Hematopoietic multipotent progenitor cell (in vitro differentiated cells): ENCODE measurements at places on chromosomes 12 and 14. TPM values are rescaled to one million over a fixed set of nuclear protein-coding genes. Genes with fewer than 3 reads are reported as not detected.

- DNase-seq = no peak
Observed at GRCh38 chr12:84804691-84805473, 107.7 kb downstream of the SLC6A15 start.

- no peak for DNase-seq
Observed at GRCh38 chr14:22410497-22410896, 178.5 kb downstream of the DAD1 start.

- no peak for DNase-seq
Observed at GRCh38 chr14:103104389-103104653, 9.8 kb downstream of the EXOC3L4 start.

DNA sequence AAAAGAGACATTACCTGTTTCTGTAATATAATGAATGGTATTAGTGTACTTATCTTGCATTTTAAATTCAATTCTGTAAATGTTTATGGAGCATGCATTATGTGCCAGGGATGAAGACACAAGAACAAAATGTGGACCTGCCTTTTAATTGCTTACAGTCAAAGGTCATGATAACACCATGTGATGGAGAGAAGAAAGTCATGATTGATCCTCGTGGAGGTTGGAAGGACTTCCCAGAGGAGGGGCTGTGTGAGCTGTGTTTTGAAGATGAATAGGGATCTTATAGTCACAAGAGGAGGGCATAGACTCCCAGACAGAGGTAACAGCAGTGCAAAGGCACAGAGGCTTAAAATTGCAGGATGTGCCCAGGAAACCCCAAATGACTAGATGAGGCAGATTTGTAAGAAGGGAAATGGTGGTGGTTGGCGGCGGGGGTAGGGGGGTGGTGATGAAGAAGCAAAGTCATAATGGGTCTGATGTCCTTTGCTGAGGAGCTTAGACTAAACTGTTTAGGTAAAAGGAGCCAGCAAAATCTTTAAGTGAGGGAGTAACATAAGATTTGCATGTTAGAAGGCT lies 151.5 kb downstream of the PRKCH start:
- DNase-seq = peak; percentile 53

GRCh38 chr12:49201595-49202295 lies 12.9 kb upstream of the TUBA1A start:
- DNase-seq = peak; percentile 37

GRCh38 chr12:76220980-76221379 lies 127.2 kb downstream of the BBS10 start:
- DNase-seq = no peak

- DNase-seq = no peak
Observed at GRCh38 chr12:4112290-4112689, 161.3 kb upstream of the CCND2 start.

GRCh38 chr14:100589071-100589759 lies 2.0 kb upstream of the BEGAIN start:
- no peak for DNase-seq

DNA sequence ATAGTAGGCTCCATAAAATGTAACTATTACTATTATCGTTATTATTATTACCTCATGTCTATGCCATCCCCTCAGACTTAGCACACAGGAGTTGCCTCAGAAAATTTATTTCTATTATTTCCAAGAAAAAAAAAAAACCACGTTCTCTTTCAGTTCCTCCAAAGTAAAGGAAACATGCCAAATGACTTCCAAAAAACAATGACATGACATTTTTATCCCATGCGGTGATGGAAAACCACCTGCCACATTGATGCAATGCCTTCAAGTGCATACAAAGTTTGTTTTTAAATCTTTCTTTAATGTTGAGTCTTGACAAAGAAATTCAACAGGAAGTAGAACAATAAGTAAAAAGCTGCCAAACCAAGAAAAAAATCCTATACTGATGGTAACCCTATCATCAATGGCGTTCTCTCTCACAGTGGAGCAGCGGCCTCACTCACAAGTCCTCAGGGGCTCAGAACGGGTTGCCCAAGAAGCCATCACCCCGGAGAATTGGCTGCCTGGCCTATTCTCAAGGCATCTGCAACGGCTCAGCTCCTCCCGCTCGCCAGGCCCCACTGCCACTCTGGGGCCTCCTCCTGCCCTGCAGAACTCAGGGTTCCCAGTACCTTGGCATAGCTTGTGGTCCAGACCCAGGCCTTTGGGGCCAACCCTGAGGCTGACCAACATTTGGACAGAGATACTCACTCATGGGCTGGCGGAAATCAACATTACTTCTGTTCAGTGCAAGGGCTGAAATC lies 51.9 kb downstream of the SERPINA3 start:
- peak; percentile 3 for DNase-seq

DNA sequence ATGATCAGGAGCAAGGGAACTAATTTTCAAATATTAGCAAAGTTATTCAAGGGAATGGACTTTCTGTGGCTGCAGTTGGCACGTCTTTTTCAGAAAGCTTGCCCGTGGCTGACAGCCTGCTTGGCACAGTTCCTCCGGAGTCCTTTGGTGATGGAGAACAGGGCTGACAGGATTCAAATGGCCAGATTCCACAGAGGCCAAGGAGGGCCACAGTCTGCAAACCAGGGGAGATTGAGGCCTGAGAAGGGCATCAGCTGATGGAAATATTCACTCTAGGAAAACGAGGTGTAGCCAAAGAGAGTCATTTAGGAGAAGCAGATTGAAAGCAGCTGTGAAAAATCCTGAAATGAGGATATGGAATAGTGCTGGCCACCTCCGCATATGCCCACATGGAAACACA lies 178.3 kb downstream of the EMP1 start:
- DNase-seq = no peak

- DNase-seq = no peak
Observed at GRCh38 chr14:99081156-99081765, 190.7 kb downstream of the BCL11B start.

- no peak for DNase-seq
Observed at GRCh38 chr12:1507308-1507707, 87.1 kb downstream of the FBXL14 start.

- DNase-seq = no peak
Observed at GRCh38 chr14:61994589-61994988, 232.4 kb downstream of the SNAPC1 start.

- no peak for DNase-seq
Observed at GRCh38 chr14:33642691-33643244, 308.1 kb downstream of the EGLN3 start.

GRCh38 chr12:6026998-6027397 lies 81.9 kb upstream of the ANO2 start:
- DNase-seq = no peak

GRCh38 chr12:62215506-62215905 lies 44.7 kb upstream of the USP15 start:
- DNase-seq = no peak

DNA sequence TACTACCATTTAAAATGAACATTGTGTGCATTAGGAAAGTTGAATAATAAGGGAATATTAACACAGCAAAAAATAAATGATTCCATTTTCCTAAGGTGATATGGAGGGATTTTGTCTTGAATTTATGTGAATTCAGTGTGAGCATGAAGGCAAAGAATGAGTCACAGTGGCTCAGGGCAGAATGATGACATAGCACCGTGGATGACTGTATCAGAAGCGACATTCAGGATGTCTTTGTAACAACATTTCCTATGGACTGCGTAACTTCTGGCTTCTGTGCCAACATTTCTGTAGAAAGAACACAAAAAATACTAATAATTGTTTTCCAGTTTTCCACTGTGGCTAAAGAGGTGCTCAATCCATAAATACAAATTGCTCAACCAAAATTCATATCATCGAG lies 54.6 kb downstream of the TTC8 start:
- no peak for DNase-seq

- no peak for DNase-seq
Observed at GRCh38 chr12:39354955-39355354, 88.0 kb downstream of the KIF21A start.

GLS2 gene
- 0.81 TPM for total RNA-seq

MIPOL1 gene
- total RNA-seq = 1.3 TPM

EPYC gene
- total RNA-seq = not detected

SMOC1 gene
- under 0.01 TPM for total RNA-seq

CFAP251 gene
- total RNA-seq = 1.1 TPM

TMTC2 gene
- total RNA-seq = 2.7 TPM

KRT75 gene
- not detected for total RNA-seq

WNT5B gene
- 1.1 TPM for total RNA-seq

RNU4-1 gene
- total RNA-seq = under 0.01 TPM

ANO2 gene
- 0.81 TPM for total RNA-seq

GAPDH gene
- total RNA-seq = 7,142 TPM

B4GALNT1 gene
- total RNA-seq = 0.81 TPM

HVCN1 gene
- total RNA-seq = 8.6 TPM

BAG5 gene
- 12.4 TPM for total RNA-seq

LGALS3 gene
- 1.9 TPM for total RNA-seq
